Stimulated activated CD4-positive, alpha-beta T cell treated with anti-CD3 and anti-CD28 coated beads, Interleukin-15, amount 100 ng/mL, for 1 hour (primary cell): ENCODE measurements at places on chromosomes 16 and 17.
A peak's percentile ranks its signal among the peaks of the same experiment; 100 is the strongest.

- DNase-seq = no peak
Observed at GRCh38 chr16:1989209-1990100, at the start of gene SYNGR3. TSS of gene SYNGR3 (plus strand) at chr16:1989970. CDS start at chr16:1990103, 133 bp downstream.

DNA sequence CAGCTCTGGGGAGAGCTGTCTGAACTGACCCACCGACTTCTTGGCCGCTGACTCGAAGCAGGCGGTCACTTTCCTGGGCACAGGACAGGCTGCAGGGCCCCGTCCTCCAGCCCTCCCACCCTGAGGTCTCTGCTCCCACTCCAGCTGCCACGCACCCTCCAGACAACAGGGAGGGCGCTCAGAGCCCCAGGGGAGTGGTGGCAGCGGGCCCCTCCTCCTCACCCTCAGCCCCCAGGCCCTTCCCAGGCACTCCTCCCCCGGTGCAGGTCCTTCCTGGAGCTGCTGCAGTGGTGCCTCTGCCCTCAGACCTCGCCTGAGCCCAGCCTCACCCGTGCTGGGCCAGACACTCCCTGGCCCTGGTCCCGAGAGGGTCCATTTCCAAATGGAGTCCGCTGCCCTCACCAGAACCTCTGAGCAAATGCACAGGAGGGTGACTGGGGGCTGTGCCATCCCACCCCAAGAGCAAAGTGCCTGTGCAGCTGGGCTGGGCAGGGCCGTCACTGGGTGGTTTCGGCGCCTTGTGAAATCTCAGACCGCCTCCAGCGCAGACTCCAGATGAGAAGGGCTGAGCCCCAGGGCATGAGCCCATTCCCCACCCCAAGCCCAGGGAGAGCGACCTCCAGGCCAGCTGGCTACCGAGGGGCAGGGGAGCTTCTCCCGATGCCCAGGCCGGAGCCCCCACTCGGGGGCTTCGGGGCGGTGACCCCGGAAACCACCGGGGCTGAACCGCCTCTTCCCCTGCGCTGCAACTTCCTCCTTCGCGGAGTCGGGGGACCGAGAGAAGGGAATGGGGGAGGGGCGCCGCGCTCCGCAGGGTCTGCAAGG, 717 bp downstream of the CYBA start:
- DNase-seq = no peak

GRCh38 chr17:57302690-57303465, 46.6 kb downstream of the MSI2 start:
- DNase-seq = no peak

DNA sequence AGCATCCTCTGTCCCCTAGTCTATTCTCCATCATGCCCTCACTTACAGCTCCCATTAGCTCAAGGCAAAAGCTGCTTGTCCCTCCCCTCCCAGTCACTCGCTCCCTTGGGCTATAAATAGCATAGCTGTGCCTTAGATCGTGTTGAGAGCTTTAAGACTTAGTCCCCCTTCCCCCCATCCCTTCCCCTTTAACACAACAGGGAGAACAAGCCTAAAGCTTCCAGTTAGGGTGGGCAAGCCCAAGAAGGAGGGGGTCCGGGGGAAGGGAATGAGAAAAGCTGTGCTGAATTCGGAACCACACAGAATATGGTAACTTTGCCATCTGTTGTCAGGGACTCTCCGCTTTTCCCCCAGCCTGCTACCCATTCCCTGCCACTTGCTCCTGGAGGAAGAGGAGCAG, 4.9 kb upstream of the HIGD1B start:
- DNase-seq = no peak

DNA sequence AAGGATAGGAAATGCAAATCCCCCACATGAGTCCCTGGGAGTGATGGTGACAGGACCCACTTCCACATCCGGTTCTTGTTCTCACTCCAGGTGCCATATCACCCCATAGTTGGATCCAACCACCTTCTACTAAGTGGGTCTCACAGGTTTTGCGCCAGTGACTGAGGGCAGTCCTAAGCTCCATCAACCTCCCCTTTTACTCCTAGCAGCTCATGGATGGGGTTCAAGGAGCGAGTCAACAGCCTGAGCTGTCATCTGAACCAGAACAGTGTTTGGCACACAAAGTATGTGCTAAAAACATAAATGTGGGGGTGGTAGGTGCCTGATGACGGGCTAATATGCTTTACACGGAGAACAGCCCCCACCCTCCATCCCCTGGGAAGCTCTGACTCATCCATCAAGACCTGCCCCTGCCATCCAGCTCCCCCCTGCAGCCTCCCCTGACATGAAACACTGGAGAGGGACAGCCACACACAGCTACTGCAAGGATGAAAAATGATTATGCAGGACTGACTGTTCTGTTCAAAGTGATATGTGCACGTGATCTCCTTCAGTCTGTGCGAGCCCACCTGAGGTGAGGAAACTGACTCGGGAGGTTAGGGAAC, 143.2 kb upstream of the CDH5 start:
- DNase-seq = no peak

DNA sequence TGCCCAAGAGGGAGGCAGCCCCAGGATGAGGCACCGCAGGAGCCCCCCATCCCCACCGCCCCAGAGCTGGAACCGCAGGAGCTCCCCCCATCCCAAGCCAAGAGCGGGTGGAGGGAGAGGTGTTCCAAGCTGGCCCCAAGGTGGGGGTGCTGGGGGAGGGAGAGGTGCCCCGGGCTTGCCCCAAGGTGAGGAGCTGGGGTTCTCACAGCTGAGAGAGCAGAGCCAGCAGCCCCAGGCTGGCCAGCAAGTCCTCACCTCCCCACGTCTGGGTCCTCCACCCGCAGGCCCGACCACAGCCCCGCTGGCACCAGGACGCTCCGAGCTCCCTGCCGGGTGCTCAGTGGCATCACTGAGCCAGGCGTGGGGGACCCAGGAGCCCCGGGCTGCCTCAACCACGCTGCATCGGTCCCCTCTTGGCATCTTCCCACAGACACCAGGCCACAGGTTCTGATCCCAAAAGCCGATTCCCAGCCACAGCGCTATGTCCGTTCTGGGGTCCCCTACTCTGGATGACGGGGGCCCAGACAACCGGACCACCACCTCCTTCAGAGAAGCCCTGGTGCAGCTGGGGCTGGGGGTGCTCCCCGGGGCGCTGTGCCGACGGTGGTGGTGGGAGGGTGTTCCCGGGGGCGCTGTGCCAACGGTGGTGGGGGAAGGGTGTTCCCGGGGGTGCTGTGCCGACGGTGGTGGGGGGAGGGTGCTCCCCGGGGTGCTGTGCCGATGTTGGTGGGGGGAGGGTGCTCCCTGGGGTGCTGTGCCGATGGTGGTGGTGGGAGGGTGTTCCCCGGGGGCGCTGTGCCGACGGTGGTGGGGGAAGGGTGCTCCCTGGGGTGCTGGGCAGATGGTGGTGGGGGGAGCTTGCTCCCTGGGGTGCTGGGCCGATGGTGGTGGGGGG, 15.4 kb upstream of the WDR45B start:
- no peak for DNase-seq

DNA sequence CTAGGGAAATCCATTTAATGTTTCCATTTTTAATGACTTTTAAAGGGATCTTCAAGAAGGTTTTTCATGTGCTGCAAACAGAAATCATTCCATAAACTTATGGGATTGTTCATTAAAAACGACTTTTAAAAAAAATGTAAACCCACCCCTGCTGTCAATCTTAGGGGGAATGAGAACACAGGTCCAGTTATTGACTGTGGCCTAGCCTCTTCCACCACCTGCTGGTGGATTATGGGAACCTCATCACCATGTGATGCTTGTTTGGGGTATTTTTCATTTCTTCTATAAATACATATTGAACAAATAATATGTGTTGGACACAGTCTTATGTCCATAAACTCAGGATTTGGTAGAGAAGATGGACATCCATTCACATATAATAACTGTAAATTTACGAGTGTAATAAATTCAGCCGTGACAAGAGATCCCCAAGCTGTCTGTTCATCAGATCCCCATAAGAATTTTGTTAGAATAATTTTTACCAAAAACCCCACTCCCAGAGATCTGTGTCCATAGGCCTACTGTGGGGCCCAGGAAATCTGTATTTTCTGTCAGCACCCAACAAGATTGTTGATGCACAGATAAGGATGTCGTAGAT, 42.0 kb upstream of the TMC5 start:
- no peak for DNase-seq

GRCh38 chr17:65154770-65155589, 17.8 kb downstream of the RGS9 start:
- no peak for DNase-seq

DNA sequence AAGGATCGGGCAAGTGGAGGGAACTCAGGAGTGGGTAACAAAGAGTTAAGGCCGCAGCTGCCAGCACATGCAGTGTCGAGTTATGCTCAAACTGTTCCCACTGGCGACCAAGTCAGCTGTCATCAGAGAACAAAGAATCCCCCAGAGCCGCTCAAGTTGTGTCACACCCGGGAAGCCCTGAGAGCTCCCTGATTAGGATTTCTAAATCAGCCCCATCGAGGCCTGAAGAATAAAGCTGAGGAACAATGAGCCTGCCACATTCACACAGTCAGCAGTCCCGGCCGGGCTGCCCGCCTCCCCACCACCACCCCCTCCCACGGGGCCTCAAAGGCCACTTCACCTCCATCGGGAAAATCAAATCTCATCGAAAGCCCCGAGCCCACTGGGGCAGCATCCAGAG, 84.5 kb downstream of the SOX9 start:
- DNase-seq = no peak

GRCh38 chr17:81003711-81004475, 12.3 kb downstream of the CHMP6 start:
- DNase-seq = no peak

DNA sequence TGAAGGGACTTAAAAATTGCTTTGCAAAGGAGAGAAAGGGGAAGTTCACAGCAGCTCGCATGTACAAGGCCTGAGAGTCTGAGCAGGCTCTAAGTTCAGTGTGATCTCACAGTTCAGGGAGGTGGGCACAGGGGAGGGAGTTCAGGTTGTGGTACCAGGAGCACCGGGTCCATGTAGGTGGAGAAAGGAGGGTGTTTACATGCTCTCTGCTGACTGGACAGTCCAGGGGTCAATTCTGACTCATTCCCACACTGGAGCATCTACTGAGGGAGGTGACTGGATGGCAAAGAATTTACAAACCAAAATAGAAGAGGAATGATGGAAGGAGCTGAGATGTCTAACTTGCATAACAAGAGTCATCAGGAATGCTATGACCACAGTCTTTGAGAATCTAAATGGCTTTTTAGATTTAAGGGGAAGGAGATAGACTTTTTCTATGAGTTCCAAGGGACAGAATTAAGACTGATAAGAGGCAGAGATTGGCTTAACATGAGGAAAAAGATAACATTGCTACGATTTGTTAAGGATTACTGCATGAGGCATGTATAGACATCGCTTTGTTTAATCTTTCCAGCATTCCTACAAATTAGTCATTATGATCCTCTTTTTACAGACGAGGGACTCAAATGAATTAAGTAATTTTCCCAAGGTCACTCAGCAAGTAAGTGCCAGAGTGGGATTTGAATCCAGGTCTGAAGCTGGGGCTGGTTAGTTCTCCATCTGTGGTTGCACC, 29.9 kb downstream of the MIS12 start:
- no peak for DNase-seq

- no peak for DNase-seq
Observed at GRCh38 chr16:80503107-80503506, 37.7 kb upstream of the DYNLRB2 start.

GRCh38 chr17:49996495-49997300, 1.7 kb upstream of the DLX3 start:
- peak; percentile 64 for DNase-seq

GRCh38 chr16:22007509-22008214, at the start of gene MOSMO:
TSS of gene MOSMO (plus strand) at chr16:22008111. CDS start at chr16:22008302, 191 bp downstream.
- DNase-seq = peak; percentile 70

GRCh38 chr17:64554028-64554637, 47.4 kb downstream of the CEP95 start:
- DNase-seq = no peak

DNA sequence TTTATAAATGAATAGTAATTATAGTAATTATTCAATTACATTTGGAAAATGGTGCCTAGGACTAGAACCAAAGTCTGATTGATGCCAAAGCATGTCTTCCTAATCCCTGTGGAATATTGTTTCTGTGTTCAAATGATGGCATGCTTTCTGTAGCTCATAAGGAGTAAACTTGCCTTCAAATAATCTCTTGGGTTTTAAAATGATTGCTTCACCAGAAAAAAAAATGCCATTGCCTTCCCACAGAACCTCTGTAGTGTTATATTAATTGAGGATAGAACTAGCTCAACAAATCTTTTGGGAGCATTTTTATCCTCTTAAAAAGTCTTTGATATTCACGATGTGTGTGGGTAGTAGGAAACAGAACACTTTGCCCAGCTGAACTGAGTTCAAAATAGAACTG, 7.7 kb upstream of the TMEM100 start:
- no peak for DNase-seq

- no peak for DNase-seq
Observed at GRCh38 chr16:85316321-85316919, 204.1 kb upstream of the CIBAR2 start.

- no peak for DNase-seq
Observed at GRCh38 chr16:88194397-88195268, 188.1 kb upstream of the ZNF469 start.

DNA sequence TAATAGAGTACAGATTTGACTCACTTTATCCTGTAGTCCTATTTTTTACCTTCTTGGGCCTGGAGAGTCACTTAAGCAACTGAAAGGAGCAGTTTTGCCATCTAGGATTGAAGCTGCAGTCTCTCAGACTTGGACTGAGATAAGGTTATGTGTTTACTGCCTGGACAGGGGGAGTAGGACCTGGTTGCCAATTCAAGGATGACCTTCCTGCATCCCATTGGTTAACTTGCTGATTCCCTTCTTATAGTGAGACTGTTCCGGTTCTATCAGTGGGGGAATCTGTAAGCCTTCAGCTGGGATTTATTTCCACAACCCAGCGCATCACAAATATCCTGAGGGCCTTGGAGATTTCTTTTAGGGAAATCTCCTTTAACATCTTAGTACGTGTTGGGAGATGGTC, 2.9 kb downstream of the UBN1 start:
- DNase-seq = no peak

DNA sequence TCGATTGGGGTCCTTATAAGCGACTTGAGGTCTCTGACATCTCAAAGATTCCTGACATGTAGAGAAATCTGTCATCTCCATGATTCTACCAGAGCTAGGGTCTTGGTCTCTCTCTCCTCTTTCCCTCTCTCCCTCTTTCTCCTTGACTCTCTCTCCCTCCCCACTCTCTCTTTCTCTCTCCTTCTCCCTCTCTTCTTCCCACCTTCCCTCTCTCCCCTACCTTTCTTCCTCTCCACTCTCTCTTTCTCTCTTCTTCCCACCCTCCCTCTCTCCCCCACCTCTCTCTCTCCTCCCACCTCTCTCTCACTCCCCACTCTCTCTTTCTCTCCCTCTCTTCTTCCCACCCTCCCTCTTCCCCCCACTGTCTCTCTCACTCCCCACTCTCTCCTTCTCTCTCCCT, 32.6 kb downstream of the B4GALNT2 start:
- DNase-seq = no peak
